ENCODE measurements at places on chromosomes 4 and X. TPM values are rescaled to one million over a fixed set of nuclear protein-coding genes. Genes with fewer than 3 reads are reported as not detected.

Gene TCEAL6
- total RNA-seq = not detected

Gene SPACA5
- not detected for total RNA-seq

Gene CLGN
- 2.2 TPM for total RNA-seq

Gene FAM13A
- total RNA-seq = 4.9 TPM

Gene SMAD1
- 15.6 TPM for total RNA-seq

Gene GAR1
- 9.6 TPM for total RNA-seq

Gene STOX2
- 4.8 TPM for total RNA-seq

Gene SSX2B
- not detected for total RNA-seq

Gene TNIP3
- total RNA-seq = 0.51 TPM

Gene KLHL2
- total RNA-seq = 10.6 TPM

Gene PSAPL1
- not detected for total RNA-seq

Gene SYTL4
- 1.8 TPM for total RNA-seq

Gene PTCHD1
- under 0.01 TPM for total RNA-seq

Gene CT45A5
- total RNA-seq = not detected

Gene ARAF
- 45.6 TPM for total RNA-seq

Gene ZCCHC18
- total RNA-seq = 3.2 TPM

Gene EXOC1L
- total RNA-seq = not detected

Gene RAP2C
- 12.7 TPM for total RNA-seq

Gene UBE2D3
- total RNA-seq = 427 TPM

Gene GPAT3
- total RNA-seq = 5.6 TPM

Gene OPHN1
- total RNA-seq = 2.8 TPM

Gene PRAF2
- total RNA-seq = 35.4 TPM
